Stimulated activated CD4-positive, alpha-beta T cell treated with anti-CD3 and anti-CD28 coated beads, Interleukin-1b, Interleukin-23, amount 100 ng/mL, for 1 hour (primary cell): ENCODE measurements at places on chromosomes 12 and 14.

- no peak for DNase-seq
Measured at GRCh38 chr12:111093428-111094142, 173.2 kb upstream of the MYL2 start.

DNA sequence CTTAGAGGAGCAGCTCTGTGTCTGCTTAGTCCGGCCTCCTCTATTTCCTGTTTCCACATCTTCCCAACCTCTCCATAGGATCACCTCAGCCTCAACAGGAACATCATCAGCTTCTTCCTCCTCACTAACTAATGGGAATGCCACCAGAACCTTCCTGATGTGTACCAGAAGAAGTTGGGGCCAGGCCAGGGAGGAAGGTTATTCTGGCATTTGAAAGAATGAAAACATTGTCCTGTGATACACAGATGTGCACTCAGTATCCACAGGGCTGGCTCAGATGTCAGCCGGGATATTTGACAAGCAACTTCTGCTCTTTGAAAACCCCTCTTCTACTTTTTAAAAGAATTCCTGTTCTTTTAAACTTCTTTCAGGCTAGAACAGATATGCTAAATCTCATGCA is 63.6 kb downstream of the TMEM30B start:
- DNase-seq = no peak

DNA sequence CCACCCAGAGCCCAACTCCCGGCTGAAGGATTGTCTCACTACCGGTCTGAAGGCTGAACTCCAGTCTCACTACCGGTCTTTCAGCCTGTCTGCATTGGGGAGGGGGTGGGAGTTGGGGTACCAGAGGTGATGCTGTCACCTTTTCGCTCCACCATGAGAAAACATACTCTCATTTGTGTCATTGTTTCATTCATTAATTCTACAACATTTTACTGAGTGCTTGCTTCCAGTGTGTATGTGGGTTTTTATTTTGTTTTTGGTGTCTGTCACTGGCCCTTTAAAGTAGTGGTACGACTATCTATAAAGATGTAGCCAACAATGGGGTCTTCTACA is 524 bp upstream of the CDK4 start:
- DNase-seq = no peak

DNA sequence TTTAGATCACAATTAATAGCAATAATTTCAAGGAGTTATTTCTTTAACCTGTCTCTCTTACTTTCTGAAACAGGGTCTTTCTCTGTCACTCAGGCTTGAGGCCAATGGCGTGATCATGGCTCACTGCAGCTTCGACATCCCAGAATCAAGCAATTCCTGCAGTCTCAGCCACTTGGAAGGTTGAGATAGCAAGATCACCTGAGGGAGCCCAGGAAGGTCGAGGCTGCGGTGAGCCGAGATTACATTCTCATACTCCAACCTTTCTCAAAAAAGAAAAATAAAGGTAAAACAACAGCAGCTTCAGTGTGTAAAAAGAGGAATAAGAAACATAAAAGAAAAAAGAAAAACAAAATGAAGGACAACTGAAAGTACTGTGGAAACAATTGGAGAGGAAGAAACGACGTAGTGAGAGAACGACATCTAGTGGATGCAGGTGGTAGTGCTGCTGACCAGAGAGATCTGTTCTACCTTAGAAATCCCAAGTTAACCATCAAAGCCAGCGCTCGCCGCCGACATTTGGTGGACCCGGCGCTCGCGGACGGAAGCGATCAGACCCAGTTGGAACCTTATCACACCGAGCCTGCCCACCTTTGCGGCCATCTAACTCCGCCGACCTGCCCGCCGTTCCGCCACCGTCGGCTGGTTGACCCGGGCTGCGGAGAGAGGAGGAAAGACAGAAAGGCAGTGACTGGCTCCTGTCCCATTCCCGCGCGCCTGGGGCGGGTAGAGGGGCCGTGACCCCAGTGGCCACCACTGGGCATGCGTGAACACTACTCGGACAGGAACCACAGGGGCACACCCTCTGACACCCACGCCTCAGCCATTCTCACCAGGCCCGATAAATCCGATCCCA is 196.1 kb downstream of the ALG10 start:
- peak; percentile 41 for DNase-seq

DNA sequence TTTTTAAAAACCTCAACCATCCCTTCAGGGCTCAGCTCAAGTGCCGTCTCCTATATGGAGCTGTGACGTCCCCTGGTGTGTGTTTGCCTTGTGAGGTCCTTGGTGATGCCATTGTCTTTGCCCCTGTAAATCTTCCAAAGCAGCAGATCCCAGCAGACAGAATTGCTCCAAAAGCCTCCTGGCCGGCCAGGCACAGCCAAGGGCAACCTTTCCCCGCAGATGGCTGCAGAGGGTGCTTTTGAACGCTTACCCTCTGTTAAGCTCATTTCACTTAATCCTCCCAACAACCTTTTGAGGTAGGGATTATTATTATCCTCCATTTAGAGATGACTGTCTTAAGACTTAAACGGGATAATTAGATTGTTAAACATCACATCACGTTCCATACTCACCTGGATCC is 51.4 kb downstream of the RFX4 start:
- DNase-seq = no peak

- no peak for DNase-seq
Measured at GRCh38 chr12:2058837-2059236, 6.0 kb downstream of the CACNA1C start.

GRCh38 chr12:113090740-113091139 is 34.2 kb downstream of the DTX1 start:
- DNase-seq = no peak

- no peak for DNase-seq
Measured at GRCh38 chr14:91870890-91871289, 3.6 kb upstream of the TC2N start.

- no peak for DNase-seq
Measured at GRCh38 chr12:94875525-94875924, 128.0 kb downstream of the NDUFA12 start.

GRCh38 chr12:95653771-95654546 is 102.7 kb upstream of the USP44 start:
- DNase-seq = no peak

GRCh38 chr12:30626847-30627246 is 68.8 kb downstream of the IPO8 start:
- DNase-seq = no peak

DNA sequence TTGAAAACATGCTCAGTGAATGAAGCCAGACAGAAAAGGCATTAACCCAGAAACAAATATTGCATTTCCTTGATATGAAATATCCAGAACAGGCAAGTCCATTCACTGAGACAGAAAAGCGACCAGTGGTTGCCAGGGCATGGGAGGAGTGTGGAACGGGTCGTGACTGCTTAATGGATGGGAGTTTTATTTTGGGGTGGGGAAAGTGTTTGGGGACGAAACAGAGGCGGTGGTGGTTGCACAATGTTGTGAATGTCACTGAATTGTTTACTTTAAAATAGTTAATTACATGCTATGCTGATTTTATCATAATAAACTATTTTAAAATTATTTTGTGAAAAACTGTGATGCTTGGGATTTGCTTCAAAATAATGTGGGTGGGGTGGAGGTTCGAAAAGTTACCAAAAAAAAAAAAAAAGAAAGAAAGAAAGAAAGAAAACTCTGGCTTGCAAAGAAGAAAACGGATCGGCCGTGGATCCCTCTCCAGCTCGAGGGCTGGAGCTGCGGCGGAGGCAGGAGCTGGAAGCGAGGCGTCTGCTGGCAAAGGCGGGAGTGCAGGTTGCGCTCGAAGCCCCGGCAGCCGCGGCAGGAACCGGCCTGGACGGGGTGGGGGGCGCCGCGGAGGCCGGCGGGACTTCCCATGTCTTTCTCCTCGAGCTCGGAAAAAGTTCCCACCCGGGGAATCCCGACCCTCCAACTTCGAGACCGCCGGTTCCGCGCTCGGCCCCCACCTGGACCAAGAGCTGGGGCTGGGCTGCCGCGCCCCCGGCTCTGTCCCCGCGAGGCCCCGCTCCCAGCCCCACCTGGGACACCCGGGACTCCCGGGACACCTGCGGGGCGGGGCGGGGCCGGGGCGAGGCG is 524 bp upstream of the P2RX2 start:
- DNase-seq = no peak

GRCh38 chr14:99750746-99751450 is 42.3 kb upstream of the EML1 start:
- DNase-seq = no peak

DNA sequence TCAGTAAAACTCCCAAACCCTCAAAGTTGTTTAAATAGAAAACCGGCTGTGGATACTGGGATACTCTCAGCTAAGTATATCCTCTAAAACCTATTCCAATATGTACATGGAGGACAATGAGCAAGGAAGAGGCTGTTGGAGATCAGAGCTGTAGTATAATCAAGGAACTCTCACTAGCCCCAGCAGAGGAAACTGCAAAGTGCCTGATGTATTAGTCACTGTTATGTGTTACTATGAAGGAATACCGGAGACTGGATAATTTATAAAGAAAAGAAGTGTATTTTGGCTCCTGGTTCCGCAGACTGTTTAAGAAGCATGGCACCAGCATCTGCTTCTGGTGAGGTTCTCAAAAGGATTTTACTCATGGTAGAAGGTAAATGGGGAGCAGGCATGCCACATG is 65.6 kb upstream of the RPL10L start:
- DNase-seq = no peak

DNA sequence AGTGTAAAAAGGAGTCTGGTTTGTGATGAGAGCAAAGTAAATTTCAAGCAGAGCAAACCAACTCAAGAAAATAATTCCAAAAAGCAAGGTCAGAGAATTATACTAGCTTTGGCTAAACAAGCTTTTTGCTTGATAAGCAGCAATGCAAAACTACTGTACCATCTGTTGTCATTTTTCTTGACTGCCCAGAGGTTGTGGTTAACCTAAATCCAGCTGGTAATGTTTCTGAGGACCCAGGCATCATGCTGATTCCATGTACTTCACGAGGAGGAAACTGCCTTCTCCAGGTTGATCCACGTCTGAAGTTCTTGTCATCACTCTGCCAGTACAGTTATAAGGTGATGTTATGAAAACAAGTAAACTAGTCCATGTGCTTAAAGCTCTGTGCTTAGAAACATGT is 185.2 kb downstream of the ACSS3 start:
- DNase-seq = no peak

- DNase-seq = no peak
Measured at GRCh38 chr14:24313913-24314312, 2.6 kb downstream of the LTB4R start.

DNA sequence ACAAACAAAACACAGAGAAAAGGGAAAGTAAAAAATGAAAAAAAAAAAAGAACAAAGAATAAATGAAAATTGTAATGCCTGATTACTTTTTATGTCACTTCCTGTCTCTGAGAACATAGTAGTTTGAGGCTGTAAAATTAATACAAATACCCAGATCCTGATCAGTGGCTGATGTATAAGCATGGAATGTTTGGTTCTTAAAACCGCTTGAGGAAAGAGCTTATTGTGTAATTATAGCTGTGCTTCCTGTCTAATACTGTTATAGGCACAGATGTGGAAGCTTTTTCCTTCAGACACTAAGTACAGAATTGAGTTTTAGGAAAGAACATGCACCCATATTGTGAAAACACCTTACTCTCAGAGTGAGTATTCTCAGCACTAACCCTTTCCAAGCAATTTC is 86.9 kb downstream of the AVPR1A start:
- DNase-seq = no peak

DNA sequence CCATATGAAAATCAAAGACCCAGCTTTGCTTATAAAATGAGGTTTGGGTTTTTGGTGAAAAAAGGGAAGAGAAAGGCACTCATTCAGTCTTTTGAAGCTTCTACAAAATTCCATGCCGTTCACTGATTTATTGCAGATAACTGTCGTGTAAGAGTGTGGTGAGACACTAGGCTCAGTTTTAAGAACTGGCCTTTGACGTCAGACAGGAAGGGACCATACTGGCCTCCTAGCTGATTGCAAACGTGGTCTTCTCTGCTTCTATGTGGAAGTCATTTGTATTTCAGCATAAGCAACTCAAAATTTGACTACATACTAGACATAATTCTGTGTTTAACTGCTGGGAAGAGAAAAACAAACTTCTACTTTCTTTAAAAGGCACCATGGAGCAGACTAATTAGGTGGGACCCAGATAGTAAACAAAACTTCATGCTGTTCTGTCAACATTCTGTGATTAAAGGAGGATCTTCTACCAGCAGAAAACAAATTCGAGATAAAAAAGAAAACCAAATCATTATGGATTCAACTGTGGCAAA is 168.7 kb downstream of the TTC7B start:
- no peak for DNase-seq

- DNase-seq = no peak
Measured at GRCh38 chr12:54018468-54018984, 9.7 kb upstream of the HOXC6 start.

DNA sequence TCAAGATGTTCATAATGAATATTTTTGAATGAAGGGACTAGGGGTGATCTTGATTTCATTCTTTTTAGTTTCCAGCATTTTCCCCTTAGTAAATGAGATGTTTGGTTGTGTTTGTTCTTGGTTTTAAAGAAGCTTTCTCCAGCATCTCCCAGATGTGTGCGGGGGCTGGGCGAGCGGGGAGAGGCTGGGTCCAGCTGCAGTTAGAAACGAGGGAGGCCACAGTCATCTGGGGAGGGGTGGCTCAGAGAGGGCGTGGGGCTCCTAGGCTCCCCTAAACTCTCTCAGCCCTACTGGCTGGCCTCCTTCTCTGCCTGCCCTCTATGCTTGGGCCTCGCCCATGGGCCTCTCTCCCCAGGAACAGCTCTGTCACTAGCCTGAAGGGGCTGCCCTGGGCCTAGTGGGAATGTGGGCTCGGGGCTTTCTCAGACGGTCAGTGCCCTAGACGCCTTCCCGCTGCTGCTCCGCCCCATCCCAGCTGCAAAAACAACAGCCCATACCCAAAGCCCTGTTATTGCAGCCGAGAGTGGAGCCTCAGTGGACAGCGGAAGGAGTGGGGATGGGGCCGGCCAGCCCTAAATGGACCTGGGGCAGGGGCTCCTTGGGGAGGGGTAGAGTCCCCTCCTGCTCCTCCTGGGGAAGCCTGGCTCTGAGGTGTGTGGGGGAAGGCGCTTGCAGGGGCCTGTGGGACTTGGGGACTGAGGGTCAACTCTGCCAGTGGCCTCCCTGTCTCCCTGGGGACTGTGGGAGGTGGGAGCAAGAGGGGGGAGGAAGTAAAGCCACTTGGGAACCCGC is 18.3 kb upstream of the EIF2B2 start:
- DNase-seq = no peak
